ENCODE measurements at places on chromosomes 2 and 18.

DNA sequence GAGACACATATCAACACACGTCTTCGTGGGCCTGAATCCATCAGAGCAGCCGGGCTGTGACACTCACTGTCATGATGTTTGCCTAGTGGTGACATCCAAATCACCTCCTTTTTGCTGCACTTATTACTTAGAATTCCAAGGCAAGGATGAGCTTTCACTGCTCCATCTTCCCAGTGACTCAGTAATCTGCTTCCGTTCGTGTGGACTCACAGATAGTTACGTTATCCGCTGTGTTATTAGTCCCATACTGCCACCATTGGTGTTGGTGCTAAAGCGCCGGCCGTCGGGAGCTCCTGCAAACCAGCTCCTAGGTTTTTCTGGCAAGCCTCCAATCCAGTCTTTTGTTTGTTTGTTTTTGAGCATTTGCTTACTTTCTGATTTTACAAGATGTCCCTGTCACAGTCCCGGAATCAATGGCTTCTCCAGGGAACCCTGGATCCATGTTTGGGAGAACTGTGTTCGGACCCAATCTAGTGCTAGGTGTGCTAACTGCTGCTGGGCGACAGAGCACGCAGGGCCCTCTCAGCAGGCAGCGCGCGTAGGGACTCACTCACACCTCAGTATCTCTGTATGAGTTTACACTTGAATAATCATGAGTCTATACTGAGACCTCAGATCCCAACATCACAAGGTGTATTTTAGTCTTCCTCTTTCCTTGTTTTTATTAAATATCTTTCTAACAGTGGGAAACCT, 42.6 kb downstream of the HDAC4 start:
- no peak for DNase-seq

- DNase-seq: peak; percentile 56
These were observed 19.6 kb upstream of the RPIA start for GRCh38 chr2:88671786-88672427.

DNA sequence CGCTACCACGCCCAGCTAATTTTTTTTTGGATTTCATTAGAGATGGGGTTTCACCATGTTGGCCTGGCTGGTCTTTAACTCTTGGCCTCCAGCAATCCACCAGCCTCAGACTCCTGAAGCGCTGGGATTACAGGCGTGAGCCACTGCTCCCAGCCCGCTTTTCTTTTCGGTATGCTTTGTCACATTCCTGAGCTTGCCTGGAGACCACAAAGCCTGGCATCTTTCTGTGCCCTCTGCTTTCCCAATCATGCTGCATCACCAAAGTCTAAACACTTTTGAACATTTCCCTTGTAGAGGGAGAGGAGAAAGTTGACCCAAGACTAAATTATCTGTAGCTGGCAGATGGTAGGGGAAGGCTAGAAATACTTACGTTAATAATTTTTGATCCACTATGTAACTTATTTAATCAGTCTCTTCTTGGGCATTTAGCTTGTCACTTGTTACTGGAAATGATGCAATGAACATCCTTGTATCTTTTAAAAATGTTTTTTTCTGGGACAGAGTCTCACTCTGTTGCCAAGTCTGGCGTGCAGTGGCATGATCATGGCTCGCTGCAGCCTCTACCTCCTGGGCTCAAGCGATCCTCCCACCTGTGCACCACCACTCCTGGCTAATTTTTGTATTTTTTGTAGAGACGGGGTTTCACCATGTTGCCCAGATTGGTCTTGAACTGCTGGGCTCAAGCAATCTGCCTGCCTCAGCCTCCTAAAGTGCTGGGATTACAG, 2.7 kb upstream of the NPC1 start:
- DNase-seq: peak; percentile 80

GRCh38 chr2:166140932-166141331, 13.1 kb upstream of the SCN1A start:
- DNase-seq: no peak

DNA sequence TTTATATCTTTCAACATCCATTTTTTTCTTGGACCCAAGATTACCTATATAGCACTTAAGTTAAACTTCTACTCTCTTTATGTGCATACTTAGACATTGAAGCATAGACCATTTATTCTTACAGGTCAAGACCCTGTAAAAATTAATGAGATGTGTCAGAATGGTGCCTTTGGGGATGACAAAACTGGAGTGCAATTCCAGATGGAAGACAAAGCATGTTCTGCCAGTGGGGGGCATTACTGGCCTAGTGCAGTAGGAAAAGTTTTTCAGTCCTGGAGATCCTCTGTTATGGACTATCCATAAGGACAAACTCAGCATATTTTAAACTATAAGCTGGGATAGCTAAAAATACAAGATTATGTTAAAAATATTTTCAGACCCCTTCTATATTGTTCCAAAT, 57.8 kb upstream of the MMADHC start:
- DNase-seq: peak; percentile 29

GRCh38 chr18:45049578-45050319, 369.1 kb downstream of the SETBP1 start:
- DNase-seq: no peak

- DNase-seq: no peak
These were observed 28.5 kb downstream of the MAP4K3 start for GRCh38 chr2:39408351-39409136.

DNA sequence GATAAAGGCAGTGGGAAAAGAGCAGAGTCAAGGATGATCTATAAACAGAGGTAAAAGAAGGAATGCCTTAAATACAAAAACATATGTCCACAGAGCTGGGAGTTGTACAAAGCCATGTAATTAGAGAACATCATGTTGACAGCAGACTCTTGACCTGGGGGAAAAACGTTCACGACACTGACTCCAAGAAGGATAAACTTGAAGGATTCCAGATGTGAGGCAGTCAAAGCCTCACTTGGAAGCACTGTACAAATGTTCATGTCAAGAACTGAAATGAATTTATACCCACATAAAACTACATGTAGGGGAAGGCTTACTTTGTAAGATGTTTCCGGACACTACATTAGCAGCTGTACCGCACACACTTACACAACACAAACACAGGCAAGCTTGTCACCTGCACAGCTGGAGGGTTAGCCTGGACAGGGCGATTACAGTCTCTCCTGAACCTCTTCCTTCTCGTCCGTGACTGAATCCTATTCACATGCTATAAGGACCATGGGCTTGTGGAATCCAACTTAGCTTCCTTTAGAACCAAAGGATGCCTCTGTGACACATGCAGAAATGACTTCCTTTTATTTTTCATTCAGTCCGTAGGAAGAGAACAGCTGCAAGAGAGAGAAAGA, 88.6 kb downstream of the SH3YL1 start:
- DNase-seq: no peak

GRCh38 chr2:60489289-60489688, 64.2 kb downstream of the BCL11A start:
- no peak for DNase-seq

- no peak for DNase-seq
These were observed 375.7 kb downstream of the EIPR1 start for GRCh38 chr2:3001615-3002560.

- no peak for DNase-seq
These were observed 16.2 kb upstream of the SSB start for GRCh38 chr2:169782513-169782912.

DNA sequence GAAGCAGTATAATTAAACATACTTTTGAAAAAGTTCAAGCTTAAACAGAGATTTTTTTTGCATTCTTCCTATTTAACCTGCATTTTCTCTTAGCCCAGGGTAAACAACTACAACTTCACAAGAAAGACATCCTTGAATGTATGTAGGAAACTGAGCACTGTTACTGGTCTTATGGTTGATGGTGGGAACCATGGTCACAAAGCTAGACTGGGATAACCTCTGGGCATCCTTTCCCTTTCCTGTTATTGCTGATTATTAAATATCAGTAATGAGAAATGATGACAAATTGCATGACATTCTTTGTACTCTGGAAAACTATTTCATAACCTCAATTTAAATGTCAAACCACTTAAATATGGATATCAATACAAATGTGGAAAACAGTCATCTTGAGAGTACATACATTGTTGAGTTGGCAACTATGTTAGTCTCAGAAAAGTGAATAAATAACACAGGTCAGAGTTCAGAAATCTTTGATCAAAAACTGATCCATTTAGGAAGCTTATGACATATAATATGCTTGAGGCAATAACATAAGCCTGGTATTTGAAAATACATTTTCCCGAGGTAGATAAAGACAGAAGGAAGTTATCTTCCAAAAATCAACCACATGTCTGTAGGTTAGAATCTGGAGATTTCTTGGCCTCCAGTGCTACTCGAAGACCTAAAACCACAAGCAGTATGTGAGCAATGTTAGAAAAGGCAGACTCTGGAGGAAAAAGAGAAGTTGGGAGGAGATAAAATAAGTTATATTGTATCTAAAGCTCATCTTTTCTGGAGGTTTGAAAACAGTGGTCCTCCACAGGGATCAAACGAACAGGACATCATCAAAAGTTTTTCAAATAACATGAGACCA, 65.2 kb upstream of the ST8SIA5 start:
- DNase-seq: no peak

DNA sequence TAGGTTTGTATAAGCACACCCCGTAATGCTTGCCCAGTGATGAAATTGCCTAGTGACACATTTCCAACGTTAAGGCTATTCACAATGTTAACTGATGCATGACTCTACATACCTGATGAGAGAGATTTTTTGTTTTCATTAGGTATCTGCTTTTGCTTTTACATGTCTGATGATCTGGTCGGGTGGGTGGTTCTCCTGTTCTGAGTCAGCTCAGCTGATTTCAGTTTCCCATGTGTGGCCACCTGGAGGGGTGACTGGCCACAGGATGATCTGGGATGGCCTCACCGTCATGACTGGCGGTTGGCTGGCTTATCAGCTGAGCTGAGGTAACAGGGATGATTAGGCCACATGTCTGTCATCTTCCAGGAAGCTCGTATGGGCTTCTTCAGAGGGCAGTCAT, 33.8 kb upstream of the ACYP2 start:
- DNase-seq: no peak

GRCh38 chr18:3960142-3960541, 495.0 kb downstream of the DLGAP1 start:
- DNase-seq: no peak

DNA sequence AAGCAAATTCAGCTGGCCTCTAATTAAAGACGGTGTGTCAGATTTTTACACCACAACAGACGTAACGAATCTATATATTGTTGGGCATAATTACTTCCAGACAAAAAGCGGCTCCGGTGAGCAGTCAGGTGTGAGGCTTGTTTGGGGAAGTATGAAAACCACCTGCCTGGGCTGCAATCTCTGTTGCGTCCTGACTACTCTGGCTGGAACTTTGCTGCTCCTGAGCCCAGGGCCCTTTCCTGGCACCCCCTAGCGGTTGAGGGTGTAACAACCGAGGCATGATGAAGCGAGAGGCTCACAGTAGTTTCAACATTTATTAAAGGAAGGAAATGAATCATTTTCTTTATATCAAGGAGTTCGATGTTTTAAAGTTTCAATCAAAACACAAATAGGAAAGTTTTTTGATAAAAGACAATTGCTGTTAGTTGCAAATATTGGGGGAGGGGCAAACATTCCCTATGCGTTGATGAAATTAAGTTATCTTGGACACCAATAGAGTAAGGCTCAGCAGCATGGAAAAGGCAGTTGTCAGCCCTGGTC, 10.6 kb upstream of the ITGB6 start:
- peak; percentile 75 for DNase-seq

- no peak for DNase-seq
These were observed 27.5 kb upstream of the C18orf32 start for GRCh38 chr18:49514577-49514976.

DNA sequence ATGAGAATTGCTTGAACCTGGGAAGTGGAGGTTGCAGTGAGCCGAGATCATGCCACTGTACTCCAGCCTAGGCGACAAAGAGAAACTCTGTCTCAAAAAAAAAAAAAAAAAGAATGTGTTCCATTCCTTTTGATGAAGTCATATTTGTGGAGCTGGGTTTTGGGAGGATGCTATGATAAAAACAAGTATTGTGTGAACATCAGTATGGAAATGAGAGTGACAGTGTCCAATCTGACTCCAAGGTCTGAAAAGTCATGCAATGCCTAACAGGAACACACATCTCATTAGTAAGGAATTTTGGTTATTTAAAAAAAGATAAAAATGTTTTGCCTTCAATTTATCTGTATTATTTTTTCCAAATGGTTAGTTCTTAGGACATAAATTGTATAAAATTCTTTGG, 11.8 kb downstream of the GCFC2 start:
- DNase-seq: no peak

Data from H4 (cell line).